ENCODE measurements at places on chromosomes 1 and 21.

DNA sequence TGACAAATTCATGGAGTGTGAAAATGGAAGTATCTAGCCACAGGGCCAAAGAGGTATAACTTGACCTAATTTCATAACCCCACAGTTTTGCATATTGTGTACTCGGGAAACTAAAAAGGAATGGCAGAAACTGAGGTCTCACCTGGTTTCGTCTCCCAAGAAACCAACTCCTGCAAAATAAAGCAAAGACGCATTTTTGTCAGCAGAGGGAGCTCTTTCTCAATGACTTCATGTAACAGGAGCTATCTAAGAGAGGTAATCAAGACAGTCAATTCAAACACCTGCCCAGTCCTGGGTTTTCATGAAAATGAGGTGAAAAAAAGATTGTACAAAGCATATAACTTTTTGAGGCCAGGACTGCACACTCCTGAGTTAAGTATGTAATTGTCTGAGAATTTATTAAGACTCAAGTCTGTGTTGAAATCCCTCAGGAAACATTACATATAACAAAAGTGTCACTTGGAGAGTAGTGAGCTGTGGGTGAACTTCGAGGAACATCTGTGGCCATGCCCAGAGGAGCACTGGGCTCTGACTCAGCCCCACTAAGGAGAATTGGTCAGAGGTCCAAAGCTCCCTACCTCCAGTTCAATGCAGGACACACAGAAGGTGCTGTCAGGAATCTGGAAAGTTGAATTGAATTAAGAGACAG, 17.6 kb downstream of the FCRL4 start:
- DNase-seq: peak; percentile 62

- no peak for DNase-seq
Observed at GRCh38 chr1:192448026-192448578, 127.5 kb upstream of the RGS1 start.

GRCh38 chr1:110630839-110631663, 24.9 kb upstream of the KCNA2 start:
- DNase-seq: peak; percentile 89

- DNase-seq: no peak
Observed at GRCh38 chr1:91611483-91611917, 110.8 kb downstream of the CDC7 start.

DNA sequence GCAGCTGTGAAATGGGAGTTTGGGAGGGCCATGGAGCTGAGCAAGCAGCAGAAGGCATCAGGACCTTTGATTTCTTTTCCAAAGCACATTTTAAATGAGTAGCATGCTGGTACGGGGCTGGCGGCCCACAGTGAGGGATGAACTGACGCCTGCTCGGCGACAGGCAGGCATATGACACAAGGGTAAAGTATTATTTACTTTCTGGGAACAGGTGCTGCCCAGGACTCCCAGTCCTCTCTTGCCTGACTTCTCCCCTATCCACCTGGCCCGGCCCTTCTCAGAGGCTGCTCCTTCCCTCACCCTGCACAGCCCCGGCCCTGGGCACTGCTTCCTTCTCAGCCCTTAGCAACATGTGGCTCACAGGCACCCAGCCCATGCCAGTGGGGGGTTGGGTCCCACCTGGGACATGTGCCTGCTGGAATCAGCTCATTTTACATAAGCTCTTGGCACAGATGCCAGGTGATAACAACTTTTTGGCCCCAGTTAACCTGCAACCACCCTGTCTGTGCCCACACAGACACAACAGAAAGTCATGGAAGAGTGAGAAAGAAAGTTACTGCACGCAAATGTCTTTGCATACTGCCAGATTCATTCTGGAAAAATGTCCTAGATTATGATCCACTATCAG, 112.3 kb upstream of the GADD45A start:
- DNase-seq: no peak

- peak; percentile 81 for DNase-seq
Observed at GRCh38 chr1:110207831-110208230, 2.3 kb upstream of the KCNC4 start.

DNA sequence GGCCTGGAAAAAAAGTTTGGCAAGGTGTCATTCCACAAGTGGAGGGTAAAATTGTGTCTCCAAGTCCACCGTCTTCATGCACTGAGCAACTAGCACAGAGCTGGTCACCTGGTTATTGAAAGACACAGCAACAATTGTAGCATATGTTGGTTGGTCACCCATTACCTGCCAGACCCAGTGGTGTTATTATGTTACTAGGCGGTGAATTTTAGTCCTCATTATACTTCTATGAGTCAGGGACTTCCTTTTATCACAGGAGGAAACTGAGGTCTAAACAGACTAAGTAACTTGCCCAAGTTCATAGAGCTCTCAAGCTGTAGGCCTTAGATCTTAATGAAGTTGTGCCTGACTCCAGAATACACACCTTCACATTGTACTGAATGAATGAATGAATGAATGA, 94.9 kb upstream of the VANGL1 start:
- DNase-seq: no peak

GRCh38 chr1:230383425-230383824, 42.7 kb downstream of the PGBD5 start:
- no peak for DNase-seq

- no peak for DNase-seq
Observed at GRCh38 chr1:84712276-84712874, 22.1 kb upstream of the SSX2IP start.

- no peak for DNase-seq
Observed at GRCh38 chr1:182376936-182377574, 14.5 kb downstream of the GLUL start.

GRCh38 chr21:25850126-25850842, 115.5 kb downstream of the GABPA start:
- DNase-seq: no peak

GRCh38 chr1:6528492-6528891, 25.8 kb downstream of the NOL9 start:
- DNase-seq: no peak

DNA sequence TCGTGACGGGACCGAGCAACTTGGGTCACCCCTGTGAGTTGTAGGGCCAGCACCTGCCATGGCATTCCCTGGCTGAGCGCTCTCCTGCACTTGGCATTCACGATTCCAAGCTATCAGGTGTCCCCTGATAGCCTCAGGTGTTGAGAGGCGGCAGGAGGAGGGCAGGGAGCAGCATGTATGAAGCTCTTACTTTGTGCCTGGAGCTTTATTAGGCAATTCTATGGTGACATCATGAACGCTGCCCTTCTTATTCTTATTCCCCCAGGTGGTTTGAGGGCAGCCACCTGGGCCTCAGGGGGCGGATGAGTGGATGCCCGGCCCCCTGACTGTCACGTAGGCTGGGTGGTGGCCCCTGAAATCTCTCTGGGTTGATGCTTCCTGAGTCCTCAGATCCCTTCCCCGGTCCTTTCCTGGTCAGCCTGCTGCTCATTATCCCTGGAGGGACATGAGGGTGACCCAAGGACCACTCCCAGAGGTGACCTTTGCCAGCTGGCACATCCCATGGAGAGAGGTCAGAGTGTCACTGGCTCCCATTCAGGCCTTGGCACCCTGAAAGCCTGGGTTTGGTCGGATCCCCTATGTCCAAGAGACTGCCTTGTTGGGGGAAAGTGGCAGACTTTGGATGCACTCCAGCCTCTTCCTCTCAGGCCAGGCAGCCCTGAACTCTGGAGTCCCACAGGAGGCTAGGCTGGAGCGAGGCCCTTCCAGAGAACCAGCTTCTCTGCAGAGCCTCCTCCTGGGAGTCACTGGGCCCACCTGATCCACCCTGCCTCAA, 51.9 kb downstream of the SPSB1 start:
- DNase-seq: no peak

DNA sequence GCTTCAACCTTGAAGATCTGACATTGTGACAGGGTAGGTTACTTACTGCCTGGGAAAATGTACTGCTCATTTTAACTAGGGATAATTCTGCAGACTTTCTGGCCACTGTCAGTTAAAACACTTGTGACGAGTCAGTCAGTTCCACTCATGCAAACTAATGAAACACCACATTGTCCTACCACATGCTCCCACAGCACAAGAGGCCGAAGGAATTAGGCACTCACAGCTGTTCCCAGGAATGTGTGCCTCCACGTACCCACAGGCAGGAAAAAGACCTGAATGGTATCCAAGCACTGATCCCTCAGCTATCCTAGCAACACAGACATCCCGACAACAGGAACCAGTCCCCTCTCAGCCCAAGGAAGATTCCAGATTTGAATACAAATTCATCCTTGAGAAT, 12.3 kb downstream of the BCAR3 start:
- no peak for DNase-seq

DNA sequence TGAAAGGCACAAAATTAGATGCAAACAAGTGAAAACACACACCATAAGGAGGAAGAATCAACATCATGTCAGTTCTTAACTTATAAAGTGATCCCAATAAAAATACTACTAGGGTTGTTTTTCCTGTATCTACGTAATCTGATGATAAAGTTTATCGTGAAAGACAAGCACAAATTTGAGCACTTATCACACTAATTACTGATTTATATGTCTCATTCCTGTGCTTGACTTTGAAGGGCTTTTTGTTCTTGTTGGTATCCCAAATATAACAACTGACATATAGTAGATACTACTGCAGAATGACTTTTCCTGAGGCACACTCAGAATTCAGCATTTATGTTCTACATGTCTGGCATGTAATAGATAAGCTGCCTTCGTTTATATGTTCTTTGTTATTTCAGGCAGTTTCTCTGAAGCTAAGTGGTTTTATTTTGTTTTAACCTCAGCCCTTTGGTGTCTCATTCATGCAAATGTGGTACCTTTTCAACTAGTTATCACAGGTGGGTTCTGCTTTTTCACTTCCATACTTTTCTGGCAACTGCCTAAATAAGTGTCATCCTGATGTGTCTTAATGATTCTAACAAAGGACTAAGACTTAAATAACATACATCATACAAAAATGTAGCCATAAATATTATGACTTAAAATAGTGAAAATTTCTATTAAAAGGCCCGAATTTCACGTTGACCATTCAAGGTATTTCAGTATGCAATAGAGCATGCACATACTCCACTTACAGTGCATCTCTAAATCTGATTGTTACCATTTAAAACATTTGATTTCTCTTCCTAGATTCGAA, 73.2 kb downstream of the LRRC8C start:
- DNase-seq: no peak

DNA sequence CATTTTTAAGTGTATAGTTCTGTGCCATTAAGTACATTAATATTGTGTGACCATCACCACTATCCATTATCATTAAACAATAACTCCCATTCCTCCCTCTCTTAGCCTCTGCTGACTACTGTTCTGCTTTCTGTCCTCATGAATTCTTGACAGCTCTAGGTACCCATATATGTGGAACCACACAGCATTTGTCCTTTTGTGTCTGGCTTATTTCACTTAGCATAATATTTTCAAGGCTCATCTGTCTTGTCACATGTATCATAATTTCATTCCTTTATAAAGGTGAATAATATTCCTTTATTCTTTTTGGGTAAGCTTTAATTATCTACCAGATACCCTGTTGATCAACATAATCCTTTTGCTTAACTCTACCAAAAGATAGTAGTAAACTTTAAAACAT, 47.7 kb downstream of the SPEN start:
- no peak for DNase-seq

DNA sequence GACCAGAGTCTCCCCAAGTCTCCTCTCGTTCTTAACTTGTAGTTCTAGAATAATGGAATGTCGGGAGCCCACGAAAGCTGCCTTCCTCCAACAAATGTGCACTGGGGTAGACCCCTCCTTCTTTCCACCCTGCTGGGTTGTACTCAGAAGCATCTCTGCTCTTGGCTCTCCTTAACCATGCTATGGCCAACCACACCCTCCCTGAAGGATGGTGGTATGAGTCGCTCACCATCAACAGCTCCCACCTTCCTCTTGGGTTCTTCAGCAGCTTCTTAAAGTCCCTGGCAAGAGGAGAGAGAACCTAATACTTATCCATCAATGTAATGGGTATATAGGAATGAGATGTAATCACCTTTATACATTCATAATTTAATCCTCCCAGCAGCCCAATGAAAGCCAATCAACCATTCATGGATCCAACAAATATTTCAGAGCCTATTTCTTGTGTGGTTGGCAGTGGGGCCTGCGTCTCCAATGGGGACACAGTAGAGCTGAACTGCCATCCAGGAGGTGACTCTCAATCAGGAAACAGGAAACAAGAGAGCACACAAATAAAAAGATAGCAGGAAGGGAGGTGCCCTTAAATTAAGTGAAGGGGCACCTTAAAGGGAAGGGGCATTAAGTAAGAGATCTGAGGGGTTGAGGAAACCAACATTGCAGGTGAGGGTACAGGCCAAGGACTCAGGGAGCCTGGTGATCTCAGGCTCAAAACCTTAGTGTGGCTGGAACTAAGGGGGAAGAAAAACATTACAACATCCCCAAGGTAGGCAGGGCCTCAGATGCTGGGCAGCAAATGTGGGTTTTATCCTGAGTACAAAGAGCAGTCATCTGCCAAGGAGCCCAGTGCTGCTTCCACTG, 64.4 kb upstream of the ETS2 start:
- DNase-seq: no peak

DNA sequence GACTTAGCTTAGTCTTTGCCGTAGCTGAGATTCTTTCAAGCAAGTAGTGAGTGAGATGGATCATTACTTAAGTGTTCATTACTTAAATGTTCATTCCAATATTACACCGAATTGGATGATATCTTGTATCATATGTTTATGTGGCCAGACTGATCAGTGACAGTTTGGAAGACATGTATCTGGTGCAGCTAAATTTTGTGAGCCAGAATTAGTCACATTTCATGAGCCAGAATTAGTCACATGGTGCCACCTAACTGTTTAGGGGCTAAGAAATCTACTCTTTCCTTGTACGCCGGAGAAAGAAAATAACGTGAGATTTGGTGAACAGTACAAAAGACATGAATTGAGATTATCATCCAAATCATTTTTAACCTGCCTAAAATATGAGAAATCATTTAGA, 355.6 kb downstream of the USP25 start:
- no peak for DNase-seq

GRCh38 chr1:164613176-164613575, 54.2 kb downstream of the PBX1 start:
- no peak for DNase-seq

GRCh38 chr1:204366759-204367158, 7.0 kb upstream of the PLEKHA6 start:
- no peak for DNase-seq
